Parietal lobe (tissue), 2 donors: ENCODE measurements at places on chromosomes 3 and 15. TPM values are rescaled to one million over a fixed set of nuclear protein-coding genes. Genes with fewer than 3 reads are reported as not detected.

The SAMD7 gene
- not detected for total RNA-seq

The SPTSSB gene
- total RNA-seq, result 4.1 TPM

The OR5AC2 gene
- total RNA-seq, result not detected

The NDN gene
- 57.9 TPM for total RNA-seq

The GPR62 gene
- 0.31 TPM for total RNA-seq

The CCR8 gene
- not detected for total RNA-seq

The ZPLD1 gene
- total RNA-seq, result not detected
